ENCODE measurements at places on chromosomes 5 and 9.
A peak's percentile ranks its signal among the peaks of the same experiment; 100 is the strongest.

DNA sequence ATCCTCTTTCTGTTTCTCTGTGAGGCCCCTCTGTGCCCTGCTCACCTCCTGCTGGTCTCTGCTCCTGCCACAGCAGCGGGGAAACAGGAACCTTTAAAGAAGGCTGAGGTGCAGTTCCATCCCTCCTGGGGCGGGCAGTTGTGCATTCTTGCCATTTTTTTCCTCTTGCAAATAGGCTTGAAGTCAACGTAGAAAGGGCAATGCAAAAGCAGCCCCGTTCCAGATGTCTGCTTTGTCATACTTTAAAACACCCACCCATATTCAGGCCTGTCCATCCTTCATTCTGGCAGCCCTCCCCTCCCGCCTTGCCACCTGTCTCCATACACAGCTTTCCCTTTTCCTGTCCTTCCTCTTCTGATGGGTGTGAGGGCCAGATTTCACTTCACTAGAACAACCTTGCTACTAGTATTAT is 65.4 kb upstream of the KLF9 start:
- DNase-seq: no peak

GRCh38 chr5:138438003-138438723 is 694 bp upstream of the REEP2 start:
- no peak for DNase-seq

DNA sequence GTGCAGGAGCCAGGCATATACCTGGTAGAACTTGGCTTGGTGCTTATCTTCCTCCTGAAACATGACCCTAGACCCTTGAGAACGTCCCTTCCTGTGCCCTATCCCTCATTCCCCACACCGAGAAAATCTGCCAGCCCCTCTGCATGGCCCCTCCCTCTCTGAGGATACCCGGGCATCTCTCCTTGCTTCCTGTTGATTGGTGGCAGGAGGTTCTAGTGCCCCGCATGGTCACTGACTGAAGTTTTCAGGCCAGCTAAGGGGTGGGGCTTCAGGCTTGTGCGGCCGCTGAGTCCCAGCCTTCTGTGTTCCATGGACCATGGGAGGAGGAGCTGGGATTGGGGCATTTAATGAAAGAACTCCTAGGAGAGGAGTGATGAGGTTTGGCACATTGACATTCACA is 22.8 kb downstream of the IGIP start:
- peak; percentile 15 for DNase-seq

- DNase-seq: no peak
Measured at GRCh38 chr9:124477211-124477647, 27.0 kb downstream of the ADGRD2 start.

- DNase-seq: no peak
Measured at GRCh38 chr9:112072721-112073638, 102.1 kb downstream of the SUSD1 start.

DNA sequence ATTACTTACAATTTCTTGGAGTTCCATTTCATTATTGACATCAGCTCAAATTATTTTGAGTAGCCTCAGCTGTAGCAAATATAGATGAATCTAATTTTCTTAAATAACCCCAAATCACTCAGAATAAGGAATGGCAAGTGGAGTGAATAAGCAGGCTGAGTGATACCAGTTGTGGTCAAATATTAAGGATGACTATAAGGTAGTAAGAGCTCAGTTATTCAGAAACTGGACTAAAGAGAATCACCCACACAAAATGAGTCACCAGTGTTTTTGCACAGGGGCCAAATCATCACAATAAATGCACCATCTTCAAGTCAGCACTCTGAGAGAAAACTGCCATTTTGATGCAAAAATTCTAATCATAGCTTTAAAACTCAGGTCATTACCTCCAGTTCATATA is 128.9 kb upstream of the TARS1 start:
- no peak for DNase-seq

DNA sequence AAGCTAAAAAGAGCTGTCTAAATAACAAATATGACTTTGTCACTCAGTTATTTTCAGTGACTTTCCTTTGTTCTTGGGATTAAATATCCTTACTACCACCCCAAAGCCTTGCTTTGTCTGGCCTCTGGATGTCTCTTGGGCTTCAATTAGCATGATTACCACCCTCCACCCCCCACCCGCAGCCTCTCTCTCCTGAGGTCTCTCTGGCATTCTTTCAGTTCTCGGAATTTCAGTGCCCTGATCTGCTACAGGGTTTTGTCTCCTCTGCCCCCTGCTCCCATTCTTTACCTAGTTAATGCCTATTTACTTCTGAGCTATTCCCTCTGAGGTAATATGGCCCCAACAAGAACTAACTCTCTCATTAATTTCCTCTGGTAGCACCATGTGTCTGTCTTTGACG is 376.4 kb downstream of the DEPDC1B start:
- DNase-seq: no peak

GRCh38 chr9:114296338-114296737 is 26.6 kb upstream of the ORM1 start:
- no peak for DNase-seq

DNA sequence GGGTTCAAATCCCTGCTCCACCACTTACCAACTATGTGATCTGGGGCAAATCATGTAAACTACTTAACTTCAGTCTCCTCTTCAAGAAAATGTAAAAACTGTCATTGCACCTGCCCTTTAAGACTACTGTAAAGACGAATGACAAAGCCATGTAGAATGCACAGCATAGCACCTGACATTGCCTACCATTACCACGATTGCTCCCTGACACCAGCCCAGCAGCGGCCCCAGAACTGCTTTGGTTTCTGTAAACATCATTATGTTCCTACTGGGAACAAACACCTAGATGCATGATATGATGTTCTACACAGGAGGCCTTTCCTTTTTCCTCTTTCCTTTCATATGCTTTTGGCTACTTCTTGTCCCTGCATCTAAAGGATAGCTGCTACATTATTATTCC is 23.1 kb upstream of the PLPP6 start:
- no peak for DNase-seq

- DNase-seq: no peak
Measured at GRCh38 chr9:128419061-128419925, 1.4 kb upstream of the CERCAM start.

DNA sequence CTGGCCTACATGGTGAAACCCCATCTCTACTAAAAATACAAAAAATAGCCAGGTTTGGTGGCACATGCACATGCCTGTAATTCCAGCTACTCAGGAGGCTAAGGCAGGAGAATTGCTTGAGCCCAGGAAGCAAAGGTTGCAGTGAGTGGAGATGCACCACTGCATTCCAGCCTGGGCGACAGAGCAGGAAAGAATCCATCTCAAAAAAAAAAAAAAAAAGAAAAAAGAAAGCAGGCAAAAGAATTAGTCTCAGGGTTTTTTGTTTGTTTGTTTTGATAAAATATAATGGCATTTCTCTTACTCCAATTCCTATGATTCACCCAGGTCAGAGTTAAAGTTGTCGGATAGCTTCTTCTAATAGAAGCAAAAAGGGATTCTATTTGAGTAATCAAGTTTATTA is 67.0 kb upstream of the ATG10 start:
- DNase-seq: no peak

- DNase-seq: peak; percentile 77
Measured at GRCh38 chr9:13568841-13569601, 289.5 kb upstream of the MPDZ start.

DNA sequence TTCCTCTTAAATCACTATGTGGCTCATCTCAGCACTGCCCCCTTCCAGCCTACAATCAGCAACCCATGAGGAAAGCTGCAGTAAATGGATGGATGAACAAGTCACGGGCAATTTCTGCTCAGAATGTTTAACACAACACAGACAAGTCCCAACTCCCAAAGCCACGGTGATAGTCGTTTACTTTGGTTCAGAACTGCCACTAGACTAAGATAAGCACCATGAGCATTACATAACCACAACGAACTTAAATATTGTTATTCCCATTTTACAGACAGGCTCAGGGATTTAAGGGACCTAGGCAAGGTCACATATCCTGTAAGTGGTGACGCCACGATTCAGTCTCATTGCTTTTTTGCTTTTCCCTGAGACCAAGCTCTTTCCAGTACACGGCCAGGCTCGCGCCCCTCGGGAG is 2.0 kb upstream of the SMIM27 start:
- DNase-seq: peak; percentile 42

GRCh38 chr5:3155046-3155445 is 403.6 kb upstream of the IRX2 start:
- DNase-seq: no peak

DNA sequence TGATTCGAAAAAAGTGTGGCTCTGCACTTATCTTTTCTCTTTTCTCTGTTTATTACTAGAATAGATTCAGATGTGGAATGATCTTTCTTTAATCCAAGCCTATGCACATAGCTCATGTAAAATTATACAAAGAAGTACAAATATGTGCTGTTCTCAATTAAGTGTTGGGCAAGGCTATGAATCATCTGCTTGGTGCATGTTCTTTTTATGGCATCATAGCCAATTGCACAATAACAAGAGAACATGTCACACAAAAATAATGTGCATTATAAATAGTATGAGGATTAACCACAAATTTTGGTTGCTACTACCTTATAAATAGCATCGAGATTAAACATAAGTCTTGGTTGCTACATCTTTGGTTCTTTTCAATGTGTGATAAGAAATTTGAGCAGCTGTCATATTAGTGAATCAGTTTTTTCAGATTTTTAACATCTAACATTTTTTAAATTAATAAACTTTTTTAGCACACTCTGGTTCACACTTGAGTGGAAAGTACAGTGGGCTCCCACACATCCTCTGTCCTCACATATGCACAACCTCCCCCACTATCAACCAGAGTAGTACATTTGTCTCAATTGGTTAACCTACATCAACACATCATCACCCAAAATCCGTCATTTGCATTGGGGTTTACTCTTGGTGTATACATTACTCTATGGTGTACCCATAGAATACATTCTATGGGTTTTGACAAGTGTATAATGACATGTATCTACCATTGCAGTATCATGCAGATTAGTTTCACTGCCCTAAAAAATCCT is 6.8 kb upstream of the RECK start:
- DNase-seq: no peak

GRCh38 chr5:61884252-61884855 is 421.7 kb upstream of the KIF2A start:
- no peak for DNase-seq

GRCh38 chr5:142053426-142054151 is 40.8 kb upstream of the GNPDA1 start:
- DNase-seq: no peak

DNA sequence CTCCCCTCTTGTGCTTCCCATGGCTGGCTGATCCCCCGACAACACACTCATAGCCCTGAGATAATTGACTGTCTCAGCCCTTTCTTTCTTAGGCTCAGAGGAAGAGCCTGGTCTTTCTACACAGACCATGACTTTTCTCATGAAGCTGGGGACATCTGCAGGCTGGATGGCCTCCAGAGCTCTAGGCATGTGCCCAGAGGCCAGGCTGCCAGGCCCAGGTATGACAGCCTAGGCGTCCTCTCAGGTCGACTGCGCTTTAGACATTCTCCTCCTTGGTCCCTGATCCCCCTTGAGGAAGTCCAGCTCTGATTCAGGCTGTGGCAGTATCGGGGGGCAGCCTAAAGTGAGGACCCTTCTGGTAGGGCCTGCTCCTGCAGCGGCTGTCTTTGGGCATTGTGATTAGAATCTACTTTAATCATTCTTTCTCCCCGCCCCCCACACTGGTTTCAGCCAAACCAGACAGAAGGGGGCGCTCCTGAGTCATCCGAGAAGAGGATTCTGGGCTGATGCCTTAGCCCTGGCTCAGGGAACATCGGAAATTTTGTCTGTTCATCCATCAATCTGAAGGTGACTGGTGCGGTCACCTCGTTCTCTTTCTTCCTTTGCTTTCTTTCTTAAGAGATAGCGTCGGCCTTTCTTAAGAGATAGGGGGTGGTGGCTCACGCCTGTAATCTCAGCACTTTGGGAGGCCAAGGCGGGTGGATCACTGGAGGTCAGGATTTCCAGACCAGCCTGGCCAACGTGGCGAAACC is 66.5 kb upstream of the HSPA9 start:
- DNase-seq: peak; percentile 58

GRCh38 chr5:51371052-51371451 is 12.2 kb upstream of the ISL1 start:
- no peak for DNase-seq

DNA sequence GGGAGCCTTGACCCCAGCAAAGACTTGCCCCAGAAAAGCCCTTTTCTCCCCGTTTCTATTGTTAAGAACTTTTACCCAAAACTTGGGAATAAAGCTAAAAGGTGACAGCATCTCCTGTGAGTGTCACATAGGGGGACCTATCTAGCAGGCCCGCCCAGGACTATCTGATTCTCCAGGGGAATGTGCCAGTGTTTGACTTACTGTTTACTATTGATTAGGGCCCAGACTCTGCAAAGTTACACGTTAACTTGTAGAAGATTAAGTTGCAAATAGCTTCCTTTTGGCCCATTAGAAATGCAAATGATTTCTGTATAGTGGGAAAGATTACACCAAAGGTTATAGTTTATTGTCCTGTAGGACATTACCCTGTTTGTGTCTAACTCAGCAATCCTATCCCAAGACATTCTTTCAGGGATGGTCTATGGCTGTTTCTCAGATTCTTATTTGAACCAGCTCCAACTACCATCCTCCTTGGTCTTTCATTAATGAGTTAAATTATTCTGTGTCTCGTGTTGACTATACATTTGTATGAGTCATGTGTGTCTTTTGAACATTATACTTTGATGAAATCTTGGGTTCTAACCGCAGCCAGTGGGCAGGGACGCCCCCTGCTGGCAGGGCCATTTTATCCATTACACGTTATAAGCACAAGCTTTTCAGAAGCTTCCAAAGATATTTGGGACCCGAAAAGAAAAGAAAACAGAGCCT is 60.7 kb downstream of the HRH2 start:
- DNase-seq: no peak

GRCh38 chr9:130128733-130129431 is 43.3 kb upstream of the NCS1 start:
- peak; percentile 27 for DNase-seq

DNA sequence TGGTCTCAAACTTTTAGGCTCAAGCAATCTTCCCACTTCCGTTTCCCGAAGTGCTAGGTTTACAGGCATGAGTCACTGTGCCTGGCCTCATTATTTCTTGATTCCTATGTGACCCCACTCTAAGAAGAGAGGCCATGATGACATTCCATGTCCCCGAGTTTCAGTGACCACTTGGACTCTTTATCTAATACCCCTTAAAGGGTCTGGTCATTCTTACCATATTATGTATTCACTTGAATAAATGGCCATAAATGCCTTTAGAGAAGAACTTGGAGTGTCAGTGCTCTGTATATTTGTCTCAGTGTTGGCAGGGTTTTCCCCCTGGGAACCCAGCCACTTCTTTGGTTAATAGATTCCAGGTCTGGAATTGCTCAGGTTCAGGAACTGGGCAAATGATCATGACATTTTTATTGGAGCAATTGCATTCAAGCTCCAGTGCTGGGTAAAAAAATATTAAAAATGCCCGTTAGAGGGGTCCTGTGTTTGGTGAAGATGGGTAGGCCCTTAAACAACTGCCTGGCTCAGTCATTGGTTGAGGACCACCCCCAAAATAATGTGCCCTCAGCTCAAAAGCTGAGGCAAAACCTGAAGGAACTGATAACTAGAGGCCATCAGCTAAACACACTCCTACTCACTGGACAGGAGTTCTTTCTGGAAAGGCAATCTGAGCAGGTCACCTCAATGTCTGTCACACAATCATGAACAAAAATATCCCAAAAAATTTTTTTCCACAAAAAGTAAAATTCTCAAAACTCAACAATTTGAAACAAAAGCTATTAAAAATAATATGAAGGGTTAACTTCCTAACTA is 186.6 kb upstream of the ZNF608 start:
- DNase-seq: no peak

Data from hippocampal formation (tissue), 2 donors.